ENCODE measurements at places on chromosomes 5 and 9.

DNA sequence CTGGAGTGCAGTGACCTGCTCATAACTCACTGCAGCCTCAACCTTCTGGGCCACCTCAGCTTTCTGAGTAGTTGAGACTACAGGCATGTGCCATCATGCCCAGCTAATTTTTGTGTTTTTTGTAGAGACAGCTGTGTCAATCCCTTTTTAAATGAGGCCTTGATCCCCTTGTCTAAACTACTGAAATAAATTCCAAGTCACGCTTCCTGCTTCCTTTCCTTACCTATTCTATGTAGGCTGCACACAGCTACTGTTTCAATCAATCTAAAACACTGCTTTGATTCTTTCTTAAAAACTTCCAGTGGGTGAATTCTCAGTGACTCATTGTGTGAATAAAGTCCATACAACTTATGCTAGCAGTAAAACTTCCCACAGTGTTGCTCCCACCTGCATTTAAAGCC lies 2.9 kb upstream of the C7 start:
- DNase-seq, result no peak

DNA sequence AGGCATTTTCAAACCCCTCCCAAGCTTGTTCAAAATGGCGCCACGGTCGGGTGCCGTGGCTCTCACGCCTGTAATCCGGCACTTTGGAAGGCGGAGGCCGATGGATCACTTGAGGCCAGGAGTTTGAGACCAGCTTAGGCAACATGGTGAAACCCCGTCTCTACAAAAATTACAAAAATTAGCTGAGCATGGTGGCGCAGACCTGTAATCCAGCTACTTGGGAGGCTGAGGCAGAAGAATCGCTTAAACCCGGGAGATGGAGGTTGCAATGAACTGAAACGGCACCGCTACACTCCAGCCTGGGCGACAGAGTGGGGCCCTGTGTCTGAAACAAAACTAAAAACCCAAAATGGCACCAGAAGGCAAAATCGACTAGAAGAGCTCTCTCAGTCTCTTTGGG lies 142.0 kb downstream of the MTX3 start:
- no peak for DNase-seq

DNA sequence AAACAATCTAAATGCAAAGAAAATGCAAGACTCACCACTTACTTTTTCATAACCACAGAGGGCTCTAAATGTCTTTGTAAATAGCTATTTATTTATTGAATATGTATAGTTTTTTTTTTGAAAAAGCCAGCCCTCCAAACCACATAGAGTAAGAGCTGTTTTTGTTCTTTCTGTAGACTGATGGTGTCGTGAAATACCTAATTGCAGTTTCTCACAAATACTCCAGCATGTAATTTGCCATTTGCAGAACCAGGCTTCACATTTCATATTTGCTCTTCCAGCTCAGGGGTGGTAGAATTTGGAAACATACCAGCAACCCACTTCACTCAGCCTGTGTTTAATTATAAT lies 159.8 kb downstream of the TMC1 start:
- no peak for DNase-seq

DNA sequence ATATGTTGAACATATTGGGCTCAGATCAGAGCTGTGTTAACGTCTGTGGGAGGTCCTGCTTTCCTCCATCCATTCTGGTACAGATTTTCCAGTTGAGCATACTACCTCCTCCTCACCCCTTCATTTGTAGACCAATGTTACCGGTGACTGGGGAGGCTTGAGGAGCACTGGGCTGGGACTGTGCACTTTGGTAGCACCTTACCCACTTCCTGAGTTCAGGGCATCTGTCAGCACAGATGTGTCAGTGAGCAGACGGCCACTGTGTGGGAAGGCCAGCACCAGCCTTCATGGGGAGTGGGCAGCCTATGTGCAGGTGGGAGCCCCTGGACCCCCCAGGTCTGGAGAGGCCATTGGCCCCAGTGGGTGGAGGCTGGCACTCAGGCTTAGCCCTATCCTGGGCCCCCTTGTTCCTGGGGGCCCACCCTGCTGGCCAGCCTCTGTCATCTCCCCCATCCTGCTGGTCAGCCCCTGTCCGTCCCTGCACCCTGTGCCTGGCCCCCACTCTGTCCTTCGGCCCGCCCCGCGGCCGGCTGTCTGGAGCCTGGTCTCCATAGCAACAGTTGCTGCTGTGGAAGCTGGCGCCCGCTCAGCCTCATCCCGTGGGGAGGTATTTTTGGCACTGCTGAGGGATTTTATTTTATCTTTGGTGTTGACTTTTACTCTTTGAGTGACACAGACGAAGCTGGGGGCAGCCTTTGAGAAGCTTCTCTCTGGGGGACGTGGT lies 21.3 kb downstream of the WNK2 start:
- no peak for DNase-seq

GRCh38 chr5:60514152-60514551 lies 185.8 kb downstream of the DEPDC1B start:
- no peak for DNase-seq

DNA sequence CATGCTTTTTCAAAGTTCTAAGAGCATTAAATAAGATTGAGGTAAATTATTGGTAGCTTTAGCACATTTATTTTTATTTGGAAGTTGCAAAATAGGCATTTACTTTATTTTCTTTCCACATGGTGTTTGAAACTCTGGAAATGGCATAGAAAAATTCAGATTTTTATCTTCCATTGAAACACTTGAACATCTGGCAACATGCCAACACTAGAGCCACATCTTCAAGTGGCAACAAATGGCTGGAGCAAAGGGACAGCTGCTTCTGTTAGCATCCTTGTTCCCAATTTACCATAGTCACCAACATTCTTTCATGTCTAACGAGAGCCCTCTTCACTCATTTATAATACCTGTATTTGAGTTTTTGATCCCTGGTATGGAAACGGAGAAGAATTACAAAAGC lies 539.9 kb downstream of the ZNF608 start:
- peak; percentile 7 for DNase-seq

DNA sequence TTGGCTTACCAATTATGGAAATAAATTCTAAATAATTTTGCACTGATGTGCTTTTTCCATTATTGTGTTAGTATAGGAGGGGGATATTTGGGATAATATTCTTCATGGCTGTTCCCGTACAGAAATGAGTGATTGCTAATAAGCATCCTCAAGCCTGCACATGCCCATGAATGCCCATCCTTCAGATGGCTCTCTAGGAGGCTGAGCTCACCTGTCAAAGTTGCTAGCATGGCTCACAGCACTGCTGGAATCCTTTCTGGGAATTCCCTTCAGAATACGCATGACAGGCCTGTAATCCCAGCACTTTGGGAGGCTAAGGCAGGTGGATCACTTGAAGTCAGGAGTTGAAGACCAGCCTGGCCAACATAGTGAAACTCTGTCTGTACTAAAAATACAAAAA lies 124.1 kb downstream of the NXNL2 start:
- no peak for DNase-seq

- no peak for DNase-seq
Observed at GRCh38 chr9:127189628-127190027, 67.2 kb upstream of the ANGPTL2 start.

- DNase-seq, result no peak
Observed at GRCh38 chr5:32852535-32852934, 141.4 kb downstream of the NPR3 start.

- no peak for DNase-seq
Observed at GRCh38 chr5:69013481-69013880, 80.3 kb upstream of the SLC30A5 start.

DNA sequence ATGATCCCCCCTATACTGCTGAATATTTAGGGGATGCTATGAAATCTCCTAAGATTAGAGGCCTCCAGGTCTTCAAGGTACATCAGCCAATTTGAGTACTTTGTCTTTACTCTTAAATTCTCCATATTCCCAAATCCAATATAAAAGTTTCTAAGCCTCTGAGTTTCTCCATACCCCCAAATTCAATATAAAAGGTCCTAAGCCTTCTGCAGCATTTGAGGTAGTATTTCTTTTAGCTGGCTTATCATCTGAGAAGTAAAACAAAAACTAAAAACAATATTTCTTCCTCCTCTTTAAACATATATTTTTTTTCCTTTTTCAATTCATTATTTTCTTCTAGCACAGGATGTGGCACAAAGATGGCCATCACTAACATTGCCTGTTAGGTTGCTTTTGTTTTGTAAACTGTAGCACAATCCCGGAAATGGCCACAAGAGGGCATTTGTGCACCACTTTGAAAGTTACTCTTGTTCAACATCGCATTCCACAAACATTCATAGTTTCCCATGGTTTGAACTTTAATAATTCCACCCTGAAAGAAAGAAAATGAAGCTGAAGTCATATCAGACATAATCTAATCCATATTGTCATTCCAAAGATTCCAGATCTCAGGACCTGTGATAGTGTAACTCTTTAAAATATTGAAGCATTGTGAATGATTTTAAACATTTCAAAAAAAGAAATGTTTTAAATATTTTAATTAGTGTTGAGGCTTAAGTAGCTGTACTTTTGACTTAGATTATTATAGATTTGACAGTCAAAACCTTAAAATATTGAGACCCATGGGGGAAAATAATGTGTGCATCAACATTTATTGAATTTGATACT lies 21.0 kb upstream of the SCGB3A2 start:
- peak; percentile 79 for DNase-seq

DNA sequence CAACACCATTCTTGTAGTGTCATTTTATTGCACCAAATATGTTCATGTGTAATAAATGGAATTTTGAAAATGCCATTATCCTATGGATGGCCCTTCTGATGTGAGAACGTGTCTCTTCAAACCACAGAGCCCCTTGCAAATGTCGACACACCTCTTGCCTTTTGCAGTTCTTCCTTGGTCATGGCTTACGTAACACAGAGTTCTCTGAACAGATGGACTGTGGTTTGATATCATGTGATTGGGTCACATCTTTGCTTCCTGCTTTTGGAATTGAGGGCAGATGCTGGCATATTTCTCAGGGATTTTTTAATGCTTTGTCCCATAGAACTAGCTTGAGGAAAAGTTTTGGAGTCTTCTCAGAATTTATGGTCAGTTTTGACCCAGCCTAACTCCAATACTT lies 4.6 kb downstream of the TGFBR1 start:
- no peak for DNase-seq

- DNase-seq, result peak; percentile 94
Observed at GRCh38 chr5:116574367-116575325, at the start of gene SEMA6A. Gene SEMA6A, minus strand, starts transcription at chr5:116574823. Its CDS starts 69,879 bp downstream, at chr5:116504944.

DNA sequence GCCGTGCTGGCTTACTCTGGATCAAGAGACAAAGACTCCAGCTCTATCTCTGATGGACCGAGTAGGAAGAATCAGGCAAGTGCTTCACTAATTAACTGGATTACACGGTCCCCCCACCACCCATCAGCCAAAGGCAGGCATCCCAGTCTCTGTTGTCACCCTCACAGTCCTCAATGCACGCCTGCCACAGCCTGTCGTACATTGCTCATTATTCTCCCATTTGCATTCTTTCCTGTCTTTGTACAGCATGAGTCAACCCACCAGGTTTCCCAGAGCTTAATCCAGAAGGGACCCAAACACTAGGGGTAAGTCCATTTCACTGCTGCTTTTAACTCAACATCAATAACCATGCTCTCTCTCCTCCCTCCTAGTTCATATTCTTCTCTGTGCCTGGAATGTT lies 44.4 kb downstream of the PCA3 start:
- DNase-seq, result peak; percentile 10

- no peak for DNase-seq
Observed at GRCh38 chr5:148823871-148824270, 2.5 kb upstream of the ADRB2 start.

DNA sequence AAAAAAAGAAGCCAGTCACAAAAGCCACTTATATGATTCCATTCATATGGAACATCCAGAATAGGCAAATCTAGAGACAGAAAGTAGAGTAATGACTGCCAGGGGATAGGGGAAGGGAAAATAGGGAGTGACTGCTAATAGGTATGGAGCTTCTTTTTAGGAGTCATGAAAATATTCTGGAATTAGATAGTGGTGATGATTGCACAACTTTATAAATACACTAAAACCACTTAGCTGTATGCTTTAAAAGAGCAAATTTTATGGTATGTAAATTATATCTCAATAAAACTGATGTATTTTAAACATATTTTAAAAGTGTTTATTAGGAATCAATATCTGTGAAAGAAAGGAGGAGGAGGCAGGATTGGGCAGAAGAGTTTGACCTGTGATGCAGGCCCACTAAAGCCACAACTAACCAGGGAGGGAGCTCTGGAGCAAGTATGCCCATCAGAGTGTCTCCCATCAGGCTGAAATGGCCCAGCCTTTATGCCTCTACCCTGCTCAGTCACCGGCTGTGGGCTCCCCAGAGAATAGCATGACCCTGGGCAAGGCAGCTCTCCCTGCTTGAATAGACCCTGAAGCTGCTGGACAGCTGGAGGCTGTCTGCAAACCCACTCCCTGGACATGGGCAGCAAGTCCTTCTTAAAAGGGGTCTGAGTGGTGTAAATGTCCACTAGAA lies 96.0 kb upstream of the SLC44A1 start:
- DNase-seq, result no peak

DNA sequence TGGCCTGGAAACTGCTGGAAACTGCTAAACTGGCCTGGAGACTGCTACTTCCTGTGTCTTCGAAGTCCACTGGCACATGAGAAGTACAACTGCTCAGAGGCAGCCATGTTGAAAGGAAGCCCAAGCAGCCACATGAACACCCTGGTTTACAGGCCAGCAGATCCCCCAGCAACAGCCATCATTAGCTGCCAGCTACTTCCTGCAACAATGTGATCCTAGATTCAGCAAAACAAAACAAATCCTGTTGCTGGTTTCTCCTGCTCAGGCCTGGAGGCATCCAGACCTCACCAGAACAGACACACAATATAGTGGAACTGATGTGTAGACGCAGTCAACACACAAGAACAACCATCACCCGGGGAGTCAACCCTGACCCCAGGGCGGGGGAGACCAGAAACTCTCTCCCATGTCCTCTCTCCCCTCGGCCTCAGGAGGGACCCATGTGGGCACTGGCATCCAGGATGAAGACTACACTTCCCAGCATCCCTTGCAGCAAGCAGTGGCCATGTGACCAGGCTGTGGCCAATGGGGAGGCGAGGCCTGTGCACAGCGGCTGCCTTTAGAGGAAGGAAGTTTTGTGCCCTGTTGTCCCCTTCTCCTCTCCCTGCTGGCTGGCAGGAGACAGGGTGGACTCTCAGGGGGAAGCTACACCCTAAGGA lies 9.2 kb upstream of the LCN15 start:
- DNase-seq, result peak; percentile 62

- no peak for DNase-seq
Observed at GRCh38 chr9:87464992-87465378, 32.7 kb upstream of the DAPK1 start.

DNA sequence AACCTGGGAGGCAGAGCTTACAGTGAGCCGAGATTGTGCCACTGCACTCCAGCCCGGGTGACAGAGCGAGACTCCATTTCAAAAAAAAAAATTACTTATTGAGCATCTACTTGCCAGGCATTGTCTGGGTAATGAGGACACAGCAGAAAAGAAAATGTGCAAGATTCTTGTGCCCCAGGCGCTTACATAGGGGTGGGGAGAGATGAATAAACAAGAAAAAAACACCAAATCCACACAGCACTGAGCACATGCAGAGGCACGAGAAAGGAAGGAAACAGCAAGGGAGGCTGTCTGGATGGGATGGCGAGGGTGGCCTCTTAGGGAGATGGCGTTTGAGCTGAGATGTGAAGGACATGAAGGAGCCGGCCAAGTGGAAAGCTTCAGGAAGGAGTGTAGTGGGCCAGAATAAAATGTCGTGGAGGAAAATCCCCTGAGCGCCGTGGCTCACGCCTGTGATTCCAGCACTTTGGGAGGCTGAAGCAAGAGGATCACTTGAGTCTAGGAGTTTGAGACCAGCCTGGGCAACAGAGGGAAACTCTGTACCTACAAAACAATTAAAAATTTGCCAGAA lies 13.9 kb downstream of the DYNC2I2 start:
- DNase-seq, result no peak
